ENCODE measurements at places on chromosomes 13 and 19.

DNA sequence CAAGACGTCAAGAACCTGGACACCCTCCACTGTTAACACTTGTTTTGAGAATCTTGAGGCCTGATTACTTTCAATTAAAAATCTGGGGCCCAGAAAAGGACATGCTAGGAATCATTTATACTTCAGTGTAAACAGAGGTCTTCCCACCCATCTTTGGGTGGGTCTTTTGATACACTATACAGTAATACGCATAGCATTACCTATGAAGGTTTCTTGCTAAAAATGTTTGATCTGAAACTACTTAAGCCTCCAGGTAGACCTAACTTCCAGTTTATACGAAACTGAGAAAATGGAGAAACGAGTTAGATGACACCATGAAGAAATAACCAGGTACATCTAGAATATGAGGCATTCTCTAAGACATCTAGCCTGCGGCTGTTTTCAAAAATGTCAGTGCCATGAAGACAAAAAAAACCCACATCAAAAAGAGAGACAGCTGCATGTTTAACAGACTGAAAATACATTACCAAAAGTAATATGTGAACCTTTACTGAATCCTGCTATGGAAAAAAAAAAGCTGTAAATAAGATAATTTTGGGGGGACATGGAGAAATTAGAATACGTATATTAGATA, 36.6 kb downstream of the TGDS start:
- no peak for DNase-seq

DNA sequence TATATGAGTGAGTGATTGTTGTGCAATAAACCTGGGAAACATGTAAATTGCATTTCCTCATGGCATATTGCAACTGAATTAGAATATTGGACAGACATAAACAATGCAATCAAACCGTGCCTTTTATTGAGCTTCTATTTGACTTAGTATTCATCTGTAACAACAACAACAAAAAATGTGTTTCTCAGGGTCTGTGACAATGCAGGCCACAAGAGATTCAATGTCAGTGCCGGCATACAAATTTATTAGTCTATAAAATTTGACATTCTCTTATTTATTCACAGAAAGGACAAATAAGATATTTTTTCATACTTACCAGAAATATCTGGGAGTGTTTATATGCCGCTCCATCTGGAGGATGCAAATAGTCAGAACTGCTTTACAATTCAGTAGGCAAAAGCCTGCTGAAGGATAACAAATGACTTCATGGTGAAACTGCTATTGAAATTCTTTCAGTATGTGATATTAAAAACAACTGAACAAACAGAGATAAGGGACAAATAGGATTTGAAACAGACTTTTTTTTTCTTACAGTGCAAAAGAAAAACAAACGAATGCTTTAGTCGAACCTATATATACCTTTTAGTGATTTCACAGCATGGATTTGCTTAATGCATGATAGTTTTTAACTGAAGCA, 77.2 kb downstream of the DACH1 start:
- no peak for DNase-seq

DNA sequence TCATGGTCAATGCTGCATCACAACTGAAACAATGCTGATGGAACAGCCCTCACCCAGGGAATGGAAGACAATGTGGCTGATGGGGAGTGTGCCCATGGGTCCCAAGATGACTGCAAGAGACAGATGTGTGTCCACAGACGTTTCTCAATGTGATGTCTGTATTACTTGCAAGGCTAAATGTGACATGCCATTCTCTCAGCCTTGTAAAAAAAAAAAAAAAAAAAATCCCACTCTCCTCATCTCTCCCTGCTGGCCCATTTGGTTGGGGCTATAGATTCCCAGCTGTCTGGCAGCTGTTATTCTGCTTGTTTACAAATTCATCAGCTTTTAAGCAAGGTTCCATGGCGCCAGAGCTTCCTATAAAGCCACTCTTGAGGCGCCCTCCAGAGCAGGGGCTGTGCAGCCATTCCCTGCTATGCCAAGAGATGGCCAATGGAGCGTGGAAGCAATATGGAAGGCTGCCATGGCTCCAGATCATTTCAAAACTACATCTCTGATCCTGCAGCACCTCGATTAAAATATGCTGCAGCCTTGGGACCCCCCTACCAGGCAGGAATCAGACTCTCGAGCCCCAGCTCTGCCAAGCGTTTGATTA, 294.8 kb downstream of the FOXO1 start:
- no peak for DNase-seq

GRCh38 chr13:32267836-32268439, 47.2 kb downstream of the ZAR1L start:
- peak; percentile 29 for DNase-seq

DNA sequence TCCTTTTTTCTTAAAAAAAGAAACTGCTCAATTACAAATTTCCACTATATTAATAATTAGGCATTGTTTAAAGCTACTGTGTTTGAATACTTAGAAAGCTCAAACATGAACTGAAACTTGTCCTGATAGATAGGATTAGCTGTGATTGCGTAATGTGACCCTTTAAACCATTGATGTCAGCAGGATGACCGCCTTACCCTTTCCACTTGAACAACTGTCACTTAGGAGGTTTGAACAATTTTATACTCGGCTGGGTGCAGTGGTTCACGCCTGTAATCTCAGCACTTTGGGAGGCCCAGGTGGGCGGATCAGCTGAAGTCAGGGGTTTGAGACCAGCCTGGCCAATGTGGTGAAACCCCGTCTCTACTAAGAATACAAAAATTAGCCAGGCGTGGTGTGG, 2.9 kb downstream of the LAMP1 start:
- DNase-seq = no peak

- no peak for DNase-seq
Observed at GRCh38 chr13:28046981-28047380, 53.4 kb downstream of the FLT3 start.

DNA sequence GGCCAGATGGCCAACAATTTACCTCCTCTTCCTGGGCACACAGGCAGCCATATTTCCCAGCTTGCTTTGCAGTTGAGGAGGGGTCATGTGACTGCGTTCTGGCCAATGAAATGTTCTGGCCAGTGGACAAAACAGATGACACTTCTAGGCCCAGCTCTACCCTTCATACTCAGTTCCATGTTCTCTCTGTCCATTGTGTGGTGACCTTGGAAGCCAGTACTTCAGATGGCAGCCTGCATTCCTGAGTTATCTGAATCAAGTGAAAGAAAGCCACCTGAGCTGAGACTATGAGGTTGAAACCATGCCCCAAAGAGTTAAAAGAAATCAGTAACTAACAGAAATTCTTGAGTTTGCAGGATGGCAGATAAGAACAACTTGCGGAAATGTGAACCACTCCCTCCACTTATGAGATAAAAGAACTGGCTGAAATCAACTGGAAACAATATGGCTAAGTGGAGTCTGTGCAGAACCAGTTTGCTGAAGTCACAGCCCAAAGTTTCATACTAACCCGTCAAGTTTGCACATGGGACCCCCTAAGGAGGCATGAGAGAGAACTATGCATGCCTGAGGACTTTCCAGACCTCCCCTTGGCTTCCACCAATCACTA, 8.1 kb downstream of the FAM187B start:
- no peak for DNase-seq

DNA sequence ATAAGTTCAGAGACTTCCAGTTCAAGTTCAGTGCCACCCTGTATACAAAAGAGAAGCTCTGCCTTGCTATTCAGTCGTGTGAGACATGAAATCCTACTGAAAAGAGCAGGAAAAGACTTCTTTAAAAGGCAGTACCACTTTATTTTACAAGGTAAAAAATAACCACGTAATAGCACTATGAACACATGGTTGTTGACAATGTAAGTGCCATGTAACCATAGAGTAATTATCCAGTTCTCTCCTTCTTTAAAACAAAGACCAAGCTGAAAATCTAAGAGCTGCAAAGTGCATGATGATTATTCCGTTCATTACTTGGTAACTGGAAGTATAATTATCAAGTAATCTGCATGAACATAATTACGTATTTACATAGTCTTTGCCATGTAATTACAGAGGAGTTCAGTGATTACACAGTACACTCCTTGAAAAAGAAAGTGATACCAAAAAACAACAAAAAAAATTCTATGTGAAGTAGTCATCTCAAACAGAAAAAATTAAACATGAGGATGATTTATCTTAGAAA, 288.7 kb downstream of the EFNB2 start:
- no peak for DNase-seq

GRCh38 chr13:77898097-77898496, 20.5 kb downstream of the EDNRB start:
- no peak for DNase-seq

GRCh38 chr19:1251330-1252220, 3.2 kb downstream of the MIDN start:
- peak; percentile 49 for DNase-seq

DNA sequence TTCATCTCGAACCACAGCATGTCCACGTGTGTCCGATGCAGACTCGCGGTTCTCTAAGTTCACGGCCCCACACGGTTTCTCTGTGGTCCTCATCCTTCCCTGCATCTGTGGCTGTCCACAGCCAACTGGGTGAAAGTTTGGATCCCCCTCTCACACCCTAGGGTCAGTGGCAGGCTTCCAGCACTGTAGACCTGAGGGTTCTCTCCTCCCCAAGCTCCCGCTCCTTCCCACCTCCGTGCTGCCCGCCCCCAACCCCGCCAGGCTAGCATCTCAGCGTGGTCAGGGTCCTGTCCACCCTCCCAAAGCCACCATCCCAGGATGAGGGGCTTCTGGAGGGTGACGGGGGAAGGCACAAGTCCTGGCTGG, 3.0 kb downstream of the ANGPTL4 start:
- no peak for DNase-seq
